Skin of body (tissue), 3 donors: ENCODE measurements at places on chromosomes 4 and X. TPM values are rescaled to one million over a fixed set of nuclear protein-coding genes. Genes with fewer than 3 reads are reported as not detected.

Gene LAMTOR3
- 34.0 TPM for total RNA-seq

Gene TMEM35A
- 0.79 TPM for total RNA-seq

Gene HELT
- total RNA-seq: 0.30 TPM

GRCh38 chr4:136662539-136662938, 869.8 kb downstream of the PCDH18 start:
- no peak for DNase-seq
